ENCODE measurements at places on chromosomes 11 and 22. TPM values are rescaled to one million over a fixed set of nuclear protein-coding genes. Genes with fewer than 3 reads are reported as not detected.

DNA sequence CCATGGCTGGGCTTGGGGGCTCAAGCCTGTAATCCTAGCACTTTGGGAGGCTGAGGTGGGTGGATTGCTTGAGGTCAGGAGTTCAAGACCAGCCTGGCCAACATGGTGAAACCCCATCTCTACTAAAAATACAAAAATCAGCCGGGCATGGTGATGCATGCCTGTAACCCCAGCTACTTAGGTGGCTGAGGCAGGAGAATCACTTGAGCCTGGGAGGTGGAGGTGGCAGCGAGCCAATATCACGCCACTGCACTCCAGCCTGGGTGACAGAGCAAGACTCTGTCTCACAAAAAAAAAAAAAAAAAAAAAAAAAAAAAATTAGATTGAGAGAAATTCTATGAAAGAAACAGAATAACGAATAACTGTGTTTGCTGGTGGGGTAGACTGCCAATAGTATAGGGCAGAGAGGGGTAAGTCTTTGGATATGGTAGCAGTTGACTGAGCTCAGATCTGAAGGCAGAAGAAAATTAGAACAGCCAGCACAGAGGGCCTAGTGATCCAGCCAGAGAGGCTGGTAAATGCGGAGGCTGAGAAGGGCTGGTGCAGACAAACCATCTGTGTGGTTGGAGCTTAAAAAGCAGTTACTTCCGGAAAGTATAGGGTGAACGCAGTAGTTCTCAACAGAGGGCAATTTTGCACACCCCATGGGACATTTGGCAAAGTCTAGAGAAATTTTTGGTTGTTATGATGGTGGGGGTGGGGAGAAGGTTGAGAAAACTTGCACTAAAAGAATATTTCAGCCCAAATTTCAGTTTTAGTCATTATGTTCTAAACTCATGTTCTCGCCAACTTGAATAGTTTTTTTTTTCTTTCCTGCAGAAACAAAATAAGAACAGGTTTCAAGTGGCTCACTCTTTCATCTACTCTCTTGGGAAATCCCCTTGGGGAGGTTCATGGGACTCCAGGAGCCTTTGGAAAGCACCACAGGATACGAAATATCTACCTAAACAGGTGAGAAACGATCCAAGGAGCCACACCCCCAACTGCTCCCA is 1.6 kb upstream of the HORMAD2 start:
- no peak overlapping the region for H3K4me3 ChIP-seq
- no peak for DNase-seq
- peaks cover 6% of the 10 kb centered on the region for H3K4me1 ChIP-seq
- peaks cover 60% of the 10 kb centered on the region for H3K27me3 ChIP-seq
- H3K36me3 ChIP-seq = no peaks in the 10 kb centered on the region
- H3K27ac ChIP-seq = no peak overlapping the region

DNA sequence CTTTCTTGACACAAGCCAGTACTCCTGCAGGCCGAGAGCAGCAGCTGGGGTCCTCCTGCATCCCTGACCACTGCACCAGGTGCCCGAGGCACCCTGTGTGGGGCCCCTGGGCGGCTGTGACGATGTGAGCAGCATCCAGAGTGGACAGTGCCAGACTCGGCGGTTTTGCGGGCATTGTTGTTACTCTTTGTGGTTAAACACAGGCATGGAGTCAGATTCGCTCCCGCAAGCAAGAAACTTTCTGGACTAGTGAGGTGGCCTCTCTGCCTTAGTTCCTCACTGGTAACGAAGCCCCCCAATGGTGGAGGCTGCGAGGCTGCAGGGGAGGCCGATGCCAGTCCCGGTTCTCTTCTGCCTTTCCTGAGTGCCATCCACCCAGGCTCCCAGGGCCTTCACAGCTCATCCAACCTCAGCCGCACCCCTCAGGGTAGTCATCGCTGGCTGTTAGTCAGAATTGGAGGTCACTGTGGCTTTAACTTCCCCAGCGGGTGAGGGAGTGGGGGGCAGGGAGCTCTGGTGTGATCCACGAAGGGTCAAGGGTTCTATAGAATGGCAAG is 3.7 kb upstream of the CLDN5 start:
- peak overlapping the region; percentile 95 for H3K27ac ChIP-seq
- no peaks in the 10 kb centered on the region for H3K36me3 ChIP-seq
- H3K27me3 ChIP-seq = peaks cover 30% of the 10 kb centered on the region
- no peak overlapping the region for H3K4me3 ChIP-seq
- H3K4me1 ChIP-seq = peaks cover 51% of the 10 kb centered on the region

DNA sequence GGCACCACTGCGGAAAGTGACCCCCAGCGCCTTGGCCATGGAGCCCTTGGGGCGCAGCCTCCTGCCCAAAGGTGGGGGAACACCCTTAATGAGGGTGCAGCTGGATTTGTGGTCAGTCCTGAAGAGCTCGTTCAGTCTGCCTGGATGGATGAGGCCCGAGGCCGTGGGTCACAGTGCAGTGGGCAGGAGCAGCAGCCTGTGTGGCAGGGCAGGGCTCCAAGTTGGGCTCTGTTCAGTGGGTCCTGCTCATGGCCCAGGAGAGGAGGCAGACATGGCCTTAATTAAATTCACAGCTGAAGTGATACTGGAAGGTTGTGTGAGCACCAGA is 33.3 kb downstream of the FAM83F start:
- H3K27ac ChIP-seq = no peak overlapping the region
- no peak for DNase-seq
- H3K36me3 ChIP-seq = no peaks in the 10 kb centered on the region
- peaks cover 11% of the 10 kb centered on the region for H3K27me3 ChIP-seq
- peaks cover 8% of the 10 kb centered on the region for H3K4me1 ChIP-seq

GRCh38 chr11:36007127-36007655 is 63.3 kb downstream of the LDLRAD3 start:
- H3K4me3 ChIP-seq = no peak overlapping the region
- H3K36me3 ChIP-seq = no peaks in the 10 kb centered on the region
- peaks cover 32% of the 10 kb centered on the region for H3K4me1 ChIP-seq
- H3K27ac ChIP-seq = no peak overlapping the region

DNA sequence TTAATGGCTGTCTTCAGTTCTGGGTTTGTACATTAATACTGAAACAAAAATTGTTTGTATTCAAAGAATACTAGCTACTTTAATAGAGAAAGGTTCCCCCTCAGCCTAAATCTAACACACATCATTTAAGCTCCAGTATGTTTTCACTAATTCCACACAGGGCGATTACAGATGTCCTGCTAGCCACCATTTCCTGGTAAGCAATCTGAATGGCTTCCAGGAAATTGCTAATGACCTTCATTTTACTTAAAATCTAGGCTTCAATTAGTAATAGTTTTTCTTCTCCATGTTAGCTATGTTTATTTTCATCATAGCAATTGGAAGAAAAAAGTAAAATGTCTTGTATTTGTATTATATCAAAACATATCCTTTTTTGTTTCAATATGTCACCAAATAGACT is 132.8 kb downstream of the SOX6 start:
- peaks cover 24% of the 10 kb centered on the region for H3K4me1 ChIP-seq
- H3K36me3 ChIP-seq = no peaks in the 10 kb centered on the region
- no peaks in the 10 kb centered on the region for H3K27me3 ChIP-seq
- no peak overlapping the region for H3K27ac ChIP-seq
- no peak for DNase-seq

DNA sequence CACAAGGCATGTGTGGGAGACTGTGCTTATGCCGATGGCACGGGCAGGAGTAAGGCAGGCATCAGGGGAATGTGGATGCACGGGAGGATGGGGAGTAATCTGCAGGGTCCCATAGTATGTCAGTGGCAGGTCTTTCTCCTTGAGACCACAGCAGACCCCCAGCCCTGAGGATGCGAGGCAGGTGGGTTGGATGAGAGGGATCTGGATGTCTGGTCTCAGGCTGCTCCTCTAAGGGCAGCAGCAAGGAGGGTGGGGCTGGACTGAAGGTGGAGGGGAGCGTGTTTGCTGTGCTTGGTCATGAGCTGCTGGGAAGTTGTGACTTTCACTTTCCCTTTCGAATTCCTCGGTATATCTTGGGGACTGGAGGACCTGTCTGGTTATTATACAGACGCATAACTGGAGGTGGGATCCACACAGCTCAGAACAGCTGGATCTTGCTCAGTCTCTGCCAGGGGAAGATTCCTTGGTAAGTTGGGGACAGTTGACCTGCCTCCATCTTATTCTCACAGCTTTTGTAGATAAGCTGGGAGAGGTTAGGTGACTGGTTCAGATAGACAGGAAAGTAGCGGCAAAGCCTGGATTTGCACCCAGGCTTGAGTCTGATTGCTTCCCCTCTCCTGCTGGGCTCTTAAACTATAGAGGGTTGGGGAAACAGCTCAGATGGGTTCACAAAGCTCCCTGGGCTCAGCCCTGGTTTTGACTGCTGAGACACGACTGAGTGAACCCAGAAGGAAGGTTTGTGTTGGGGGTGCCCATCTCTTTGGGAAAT is at the start of gene APOL1:
Gene APOL1, plus strand, starts transcription at position 380 of the 769 bp plus-strand sequence. CDS start 1,823 bp downstream, outside the sequence.
- H3K4me1 ChIP-seq = peaks cover 48% of the 10 kb centered on the region
- no peaks in the 10 kb centered on the region for H3K27me3 ChIP-seq
- DNase-seq = peak; percentile 37
- H3K27ac ChIP-seq = peak within 1 kb of the TSS; percentile 96

GRCh38 chr11:115724666-115725065 is 220.5 kb upstream of the CADM1 start:
- no peaks in the 10 kb centered on the region for H3K4me1 ChIP-seq
- DNase-seq = no peak
- H3K27me3 ChIP-seq = peaks cover 12% of the 10 kb centered on the region
- no peaks in the 10 kb centered on the region for H3K36me3 ChIP-seq

DNA sequence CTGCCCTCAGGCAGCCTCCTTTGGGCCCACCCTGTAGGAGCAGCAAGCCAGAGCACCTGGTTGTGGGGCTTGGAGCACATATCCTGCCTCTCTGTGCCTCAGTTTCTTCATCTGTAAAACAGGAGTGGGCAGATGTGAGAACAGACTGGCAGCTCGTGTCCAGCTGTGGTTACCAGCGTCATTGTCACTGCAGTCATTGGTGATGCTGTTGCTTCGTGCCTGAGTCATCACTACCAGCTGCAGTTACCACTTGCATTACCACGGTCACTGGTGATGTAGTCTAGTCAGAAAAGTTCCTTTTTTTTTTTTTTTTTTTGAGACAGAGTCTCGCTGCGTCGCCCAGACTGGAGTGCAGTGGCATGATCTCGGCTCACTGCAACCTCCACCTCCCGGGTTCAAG is 20.4 kb downstream of the RSPH14 start:
- no peak overlapping the region for H3K4me3 ChIP-seq
- H3K27ac ChIP-seq = no peak overlapping the region
- no peaks in the 10 kb centered on the region for H3K27me3 ChIP-seq
- DNase-seq = no peak
- peaks cover 4% of the 10 kb centered on the region for H3K4me1 ChIP-seq

The NCF4 gene
- 5.5 TPM for total RNA-seq

The OR51I1 gene
- total RNA-seq = not detected

The KDM4D gene
- 0.69 TPM for total RNA-seq

The PLEKHB1 gene
- 22.4 TPM for total RNA-seq

The APOA5 gene
- total RNA-seq = not detected

The BAD gene
- 56.3 TPM for total RNA-seq
